OCI-LY7 (cell line): ENCODE measurements at places on chromosomes 5 and 9. TPM values are rescaled to one million over a fixed set of nuclear protein-coding genes. Genes with fewer than 3 reads are reported as not detected.

The DDX46 gene
- 78.8 and 80.6 TPM in 2 replicates for total RNA-seq

The MAMDC2 gene
- not detected in 2 replicates for total RNA-seq

The CEL gene
- total RNA-seq = 1.4 and 1.8 TPM in 2 replicates

The LAMC3 gene
- 2.0 and 2.2 TPM in 2 replicates for total RNA-seq

The SLC6A3 gene
- total RNA-seq = not detected in 2 replicates

GRCh38 chr9:122572456-122572855 is 10.7 kb downstream of the OR1L8 start:
- no peak for DNase-seq

GRCh38 chr9:35748242-35748857 is 678 bp downstream of the GBA2 start:
- peak; percentile 48 for DNase-seq

DNA sequence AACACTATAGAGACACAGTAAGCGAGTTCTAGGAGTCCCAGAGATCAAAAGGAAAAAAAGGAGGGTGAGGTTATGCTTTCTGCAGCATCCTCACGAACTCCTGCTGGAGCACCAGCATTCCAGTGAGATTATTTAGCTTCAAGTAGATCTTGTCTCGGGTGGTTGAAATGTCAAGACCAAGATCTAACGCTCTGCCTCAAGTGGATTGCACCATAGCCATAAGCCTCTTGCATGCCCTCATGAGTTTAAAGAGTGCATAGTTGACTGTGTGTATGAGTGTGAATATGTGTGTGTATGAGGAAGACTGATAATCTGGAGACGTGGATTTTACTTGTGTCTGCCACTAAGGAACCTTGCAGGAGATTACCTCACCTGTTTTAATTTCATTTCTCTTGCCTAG is 335.3 kb upstream of the ADAMTSL1 start:
- DNase-seq = no peak

GRCh38 chr5:14209836-14210235 is 66.7 kb downstream of the TRIO start:
- no peak for DNase-seq

GRCh38 chr5:56871777-56872176 is 37.6 kb upstream of the SETD9 start:
- DNase-seq = no peak

- DNase-seq = no peak
Observed at GRCh38 chr5:80600943-80601693, 31.0 kb upstream of the ANKRD34B start.

- DNase-seq = no peak
Observed at GRCh38 chr5:73702534-73702933, 76.5 kb downstream of the ARHGEF28 start.
